Activated T-cell treated with anti-CD3 and anti-CD28 coated beads, Interleukin-2, amount 50 U/mL, for 24 hours (primary cell): ENCODE measurements at places on chromosomes 16 and 17.

DNA sequence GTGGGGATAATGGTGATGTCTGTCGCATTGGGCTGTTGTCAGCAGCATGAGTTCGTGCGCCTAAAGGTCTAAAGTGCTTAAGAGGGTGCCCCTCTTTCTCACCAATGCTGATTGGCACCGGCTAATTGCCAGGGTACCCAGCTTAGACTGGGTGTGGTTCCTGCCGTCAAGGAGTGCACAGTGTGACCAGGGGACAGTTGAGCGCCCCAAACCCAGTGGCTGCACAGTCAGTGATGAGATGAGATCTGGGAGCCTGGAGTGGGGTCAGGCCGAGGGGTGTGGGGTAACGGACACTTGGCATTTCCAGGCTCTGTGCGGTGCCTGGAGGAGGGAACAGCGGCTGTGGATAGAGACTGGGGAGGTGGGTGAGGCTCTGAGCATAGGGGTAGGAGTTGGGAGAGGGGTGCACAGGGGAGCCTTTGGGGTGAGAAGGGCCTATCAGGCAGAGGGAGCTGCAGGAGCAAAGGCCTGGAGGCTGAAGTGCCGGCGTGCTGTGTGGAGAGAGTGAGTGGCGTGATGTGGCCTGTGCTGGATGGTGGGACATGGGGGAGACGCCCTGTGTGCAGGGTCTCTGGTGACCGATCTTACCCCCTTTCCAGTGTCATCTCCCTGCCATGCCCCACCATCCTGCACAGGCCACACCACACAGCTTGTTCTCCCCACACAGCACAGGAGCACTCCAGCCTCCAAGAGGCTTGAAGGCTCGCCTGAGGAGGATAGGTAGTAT is 58.3 kb downstream of the SNX20 start:
- no peaks in the 10 kb centered on the region for H3K27me3 ChIP-seq
- H3K4me3 ChIP-seq: no peak overlapping the region
- no peak for DNase-seq
- H3K36me3 ChIP-seq: no peaks in the 10 kb centered on the region

- H3K4me3 ChIP-seq: no peak overlapping the region
- no peak for DNase-seq
- no peaks in the 10 kb centered on the region for H3K36me3 ChIP-seq
- no peak overlapping the region for H3K27ac ChIP-seq
- H3K27me3 ChIP-seq: peaks cover 15% of the 10 kb centered on the region
These were observed 19.8 kb downstream of the SMTNL2 start for GRCh38 chr17:4604111-4604644.

DNA sequence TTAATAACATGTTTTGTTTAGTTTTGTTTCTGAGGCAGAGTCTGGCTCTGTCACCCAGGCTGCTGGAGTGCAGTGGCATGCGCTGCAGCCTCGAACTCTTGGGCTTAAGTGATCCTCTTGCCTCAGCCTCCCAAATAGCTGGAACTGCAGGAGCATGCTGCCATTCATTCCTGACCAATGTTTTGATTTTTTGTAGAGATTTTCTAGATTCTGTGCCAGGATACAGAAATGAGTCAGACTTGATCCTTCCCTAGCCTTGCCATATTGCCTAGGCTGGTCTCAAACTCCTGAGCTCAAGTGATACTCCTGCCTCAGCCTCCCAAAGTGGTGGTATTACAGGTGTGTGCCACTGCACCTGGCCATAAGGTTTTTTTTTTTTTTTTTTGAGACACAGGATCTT is 17.7 kb downstream of the TAOK1 start:
- peaks cover 59% of the 10 kb centered on the region for H3K36me3 ChIP-seq
- H3K27me3 ChIP-seq: no peaks in the 10 kb centered on the region
- no peak for DNase-seq
- no peak overlapping the region for H3K4me3 ChIP-seq
- peaks cover 46% of the 10 kb centered on the region for H3K4me1 ChIP-seq

- peaks cover 6% of the 10 kb centered on the region for H3K4me1 ChIP-seq
- no peak overlapping the region for H3K4me3 ChIP-seq
- peaks cover 10% of the 10 kb centered on the region for H3K27me3 ChIP-seq
- peaks cover 26% of the 10 kb centered on the region for H3K36me3 ChIP-seq
- H3K27ac ChIP-seq: no peak overlapping the region
These were observed 16.1 kb downstream of the PLK1 start for GRCh38 chr16:23694644-23695373.

DNA sequence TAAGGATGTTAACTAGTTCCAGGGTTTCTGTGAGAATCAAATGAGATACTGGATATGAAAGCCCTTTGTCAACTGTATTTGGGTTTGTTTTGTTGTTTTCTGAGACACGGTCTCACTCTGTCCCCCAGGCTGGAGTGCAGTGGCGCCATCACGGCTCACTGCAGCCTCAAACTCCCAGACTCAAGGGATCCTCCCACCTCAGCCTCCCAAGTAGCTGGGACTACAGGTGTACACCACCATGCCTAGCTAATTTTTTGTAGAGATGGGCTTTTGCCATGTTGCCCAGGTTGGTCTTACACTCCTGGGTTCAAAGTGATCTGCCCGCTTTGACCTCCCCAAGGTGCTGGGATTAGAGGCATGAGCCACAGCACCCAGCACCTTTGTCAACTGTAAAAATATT is 8.9 kb downstream of the SUPT4H1 start:
- peaks cover 82% of the 10 kb centered on the region for H3K4me1 ChIP-seq
- H3K36me3 ChIP-seq: peaks cover 97% of the 10 kb centered on the region
- H3K4me3 ChIP-seq: peak overlapping the region; percentile 99
- no peaks in the 10 kb centered on the region for H3K27me3 ChIP-seq
- H3K27ac ChIP-seq: peak overlapping the region; percentile 100

GRCh38 chr16:69253870-69254341 is 57.2 kb upstream of the VPS4A start:
- no peak for DNase-seq
- peaks cover 18% of the 10 kb centered on the region for H3K4me1 ChIP-seq
- H3K27ac ChIP-seq: no peak overlapping the region
- peaks cover 12% of the 10 kb centered on the region for H3K36me3 ChIP-seq
- H3K4me3 ChIP-seq: no peak overlapping the region

DNA sequence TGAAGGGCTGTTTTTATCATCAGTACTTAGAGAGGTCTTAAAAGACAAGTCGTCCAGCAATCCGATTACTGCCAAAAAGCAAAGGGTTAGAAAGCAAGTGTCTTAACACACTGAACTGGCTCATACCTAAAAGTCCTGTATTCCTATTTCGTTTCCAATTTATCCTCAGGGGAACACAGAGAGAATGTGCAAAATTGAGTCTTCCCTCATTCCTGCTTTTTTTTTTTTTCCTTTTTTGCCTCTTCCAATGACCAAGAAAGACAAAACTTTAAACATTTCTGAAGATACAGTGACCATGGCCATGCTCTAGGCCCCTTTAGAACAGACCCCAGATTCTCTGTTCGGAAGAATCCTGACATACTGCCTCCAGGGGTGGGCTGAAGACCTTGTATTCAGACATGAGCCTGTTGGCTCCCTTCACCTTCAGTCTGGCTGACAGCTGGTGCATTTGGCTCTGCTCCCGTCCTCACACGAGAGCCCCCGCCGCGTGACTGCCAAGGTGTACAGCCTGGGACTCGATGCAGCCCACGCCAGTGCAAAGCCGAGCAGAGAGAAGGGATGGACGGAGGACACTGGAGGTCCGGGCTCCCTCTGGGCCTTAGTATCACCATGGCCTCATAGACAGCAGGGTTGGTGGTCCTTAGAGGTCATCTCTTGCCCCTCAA is 47.0 kb downstream of the COTL1 start:
- H3K27me3 ChIP-seq: no peaks in the 10 kb centered on the region
- H3K27ac ChIP-seq: no peak overlapping the region
- no peak for DNase-seq
- H3K36me3 ChIP-seq: peaks cover 92% of the 10 kb centered on the region
- no peak overlapping the region for H3K4me3 ChIP-seq

DNA sequence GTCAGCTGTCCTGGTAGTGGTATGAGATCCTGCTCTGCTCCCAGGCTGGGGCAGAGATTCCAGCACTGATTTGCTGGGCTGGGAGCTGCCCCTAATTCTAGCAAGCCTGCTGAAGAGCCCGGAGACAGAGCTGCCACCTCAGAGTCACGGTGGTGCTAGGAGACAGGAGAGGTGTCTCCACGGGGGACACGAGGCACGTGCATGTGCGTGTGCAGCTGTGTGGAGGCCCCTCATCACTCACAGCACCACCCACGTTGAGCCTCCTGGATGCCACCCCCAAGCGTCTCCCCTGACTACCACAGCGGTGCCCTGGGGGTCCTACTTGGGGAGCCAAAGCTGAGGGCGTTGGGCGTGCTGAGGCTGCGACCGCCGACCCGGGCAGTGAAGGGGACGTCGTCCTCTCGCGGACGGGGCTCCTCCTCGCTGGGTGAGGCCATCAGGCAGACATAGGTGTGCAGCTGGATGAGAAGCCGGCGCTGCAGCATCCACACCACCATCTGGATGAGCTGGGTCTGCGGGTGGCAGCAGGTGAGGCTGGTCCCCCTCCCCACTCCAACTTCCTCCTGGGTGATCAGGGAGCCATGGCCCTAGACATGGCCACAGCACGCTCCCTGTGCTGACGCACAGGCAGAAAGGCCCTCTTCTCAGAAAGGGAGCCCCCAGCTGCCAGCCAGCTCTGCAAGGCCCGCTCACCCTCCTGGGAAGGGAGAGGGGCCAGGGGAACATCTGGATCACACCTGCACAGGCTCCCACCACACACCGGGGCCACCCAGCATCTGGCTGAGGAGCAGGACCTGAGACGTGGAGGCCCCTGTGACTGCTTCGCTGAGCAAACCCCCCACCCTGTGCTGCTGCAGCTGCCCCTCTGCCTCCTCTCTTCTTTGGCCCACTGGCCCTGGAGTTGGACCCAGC is 11.6 kb downstream of the MPG start:
- H3K36me3 ChIP-seq: peaks cover 81% of the 10 kb centered on the region
- DNase-seq: no peak
- no peak overlapping the region for H3K4me3 ChIP-seq
- H3K4me1 ChIP-seq: peaks cover 17% of the 10 kb centered on the region
- H3K27me3 ChIP-seq: no peaks in the 10 kb centered on the region

DNA sequence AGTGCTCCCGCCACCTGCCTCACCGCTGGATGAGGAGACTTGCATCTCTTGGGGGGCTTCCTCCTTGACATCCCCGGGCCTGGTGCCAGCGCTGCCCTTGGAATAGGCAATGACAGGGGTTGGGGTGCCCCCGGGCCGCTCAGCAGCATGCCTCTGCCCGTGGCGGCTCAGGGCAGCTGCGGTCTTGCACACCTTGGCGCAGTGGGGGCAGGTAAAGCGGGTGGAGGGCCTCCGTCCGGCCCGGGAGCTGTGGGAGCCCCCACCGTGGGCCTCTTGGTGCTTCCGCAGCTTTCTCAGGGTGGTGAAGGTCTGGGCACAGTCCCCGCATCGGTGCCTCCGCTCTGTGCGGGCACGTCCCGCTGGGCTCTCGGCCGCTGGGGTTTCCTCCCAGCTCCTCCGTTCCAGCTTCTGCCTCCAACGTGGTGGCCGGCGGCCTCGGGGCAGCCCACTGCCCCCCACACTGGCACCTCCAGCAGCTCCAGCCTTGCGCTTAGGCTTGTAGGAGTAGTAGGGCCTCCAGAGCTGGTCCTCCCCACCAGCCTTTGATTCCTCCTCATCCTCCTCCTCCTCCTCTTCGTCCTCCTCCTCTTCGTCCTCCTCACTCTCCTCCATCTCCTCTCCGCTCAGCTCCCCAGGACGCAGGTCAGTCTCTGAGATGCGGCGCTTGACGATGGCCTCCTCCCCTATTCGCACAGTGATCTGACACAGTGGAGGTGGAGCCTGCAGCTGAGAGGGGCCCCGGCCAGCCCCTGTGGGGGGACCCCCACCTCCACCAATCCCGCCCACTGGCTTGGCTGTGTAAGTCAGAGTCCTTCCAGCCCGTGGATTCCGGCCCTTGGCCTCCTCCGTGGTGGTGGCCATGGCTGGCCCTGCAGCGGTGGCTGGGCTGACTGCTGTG is 16.7 kb downstream of the ZBTB4 start:
- DNase-seq: no peak
- peaks cover 43% of the 10 kb centered on the region for H3K36me3 ChIP-seq
- H3K27ac ChIP-seq: no peak overlapping the region
- H3K4me1 ChIP-seq: peaks cover 13% of the 10 kb centered on the region
- H3K27me3 ChIP-seq: no peaks in the 10 kb centered on the region

GRCh38 chr16:12801511-12802042 is 2.1 kb downstream of the CPPED1 start:
- peak overlapping the region; percentile 94 for H3K4me3 ChIP-seq
- no peaks in the 10 kb centered on the region for H3K27me3 ChIP-seq
- H3K27ac ChIP-seq: peak overlapping the region; percentile 80
- peaks cover 36% of the 10 kb centered on the region for H3K4me1 ChIP-seq

GRCh38 chr16:82037666-82038065 is 2.6 kb downstream of the HSD17B2 start:
- no peak overlapping the region for H3K4me3 ChIP-seq
- DNase-seq: no peak
- no peaks in the 10 kb centered on the region for H3K36me3 ChIP-seq
- peaks cover 18% of the 10 kb centered on the region for H3K27me3 ChIP-seq
- no peaks in the 10 kb centered on the region for H3K4me1 ChIP-seq

GRCh38 chr17:74211912-74212208 is 1.5 kb upstream of the TTYH2 start:
- H3K4me3 ChIP-seq: peak overlapping the region; percentile 68
- H3K27me3 ChIP-seq: no peaks in the 10 kb centered on the region
- DNase-seq: no peak
- peaks cover 51% of the 10 kb centered on the region for H3K36me3 ChIP-seq

GRCh38 chr16:5598793-5599192 is 501.2 kb upstream of the EEF2KMT start:
- H3K4me3 ChIP-seq: no peak overlapping the region
- no peaks in the 10 kb centered on the region for H3K36me3 ChIP-seq
- no peak overlapping the region for H3K27ac ChIP-seq
- no peak for DNase-seq

- H3K27me3 ChIP-seq: peaks cover 80% of the 10 kb centered on the region
- DNase-seq: no peak
- H3K36me3 ChIP-seq: no peaks in the 10 kb centered on the region
- no peak overlapping the region for H3K27ac ChIP-seq
- H3K4me3 ChIP-seq: no peak overlapping the region
- peaks cover 6% of the 10 kb centered on the region for H3K4me1 ChIP-seq
These were observed 15.1 kb upstream of the ZFHX3 start for GRCh38 chr16:73062743-73063733.

GRCh38 chr17:7825206-7825990 is 8.6 kb upstream of the KDM6B start:
- no peaks in the 10 kb centered on the region for H3K27me3 ChIP-seq
- H3K4me1 ChIP-seq: peaks cover 10% of the 10 kb centered on the region
- H3K27ac ChIP-seq: peak overlapping the region; percentile 8
- H3K4me3 ChIP-seq: no peak overlapping the region
- no peaks in the 10 kb centered on the region for H3K36me3 ChIP-seq

GRCh38 chr17:8994319-8994718 is 27.0 kb upstream of the NTN1 start:
- H3K4me1 ChIP-seq: peaks cover 9% of the 10 kb centered on the region
- H3K27ac ChIP-seq: no peak overlapping the region
- H3K36me3 ChIP-seq: no peaks in the 10 kb centered on the region
- H3K4me3 ChIP-seq: no peak overlapping the region
- DNase-seq: peak; percentile 80
- H3K27me3 ChIP-seq: peaks cover 5% of the 10 kb centered on the region

DNA sequence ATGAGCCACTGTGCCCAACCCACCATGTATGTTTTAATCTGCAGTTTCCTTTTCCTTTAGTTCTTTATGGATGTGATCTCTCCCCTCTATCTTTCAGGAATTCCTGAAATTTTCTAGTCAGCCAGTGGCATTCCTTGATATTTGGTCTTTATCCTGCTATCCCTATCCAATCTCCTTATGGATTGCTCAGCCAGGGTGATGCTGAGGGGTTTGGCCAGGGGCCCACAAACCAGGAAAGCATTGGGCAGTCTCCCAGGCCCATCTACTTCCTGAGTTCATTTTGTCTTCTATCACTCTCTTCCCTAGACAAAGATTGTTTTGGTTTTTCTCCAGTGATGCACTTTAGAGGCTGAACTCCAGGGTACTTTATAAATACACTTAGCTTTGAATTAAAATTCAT is 115.9 kb downstream of the KATNIP start:
- no peak for DNase-seq
- H3K4me1 ChIP-seq: no peaks in the 10 kb centered on the region
- H3K36me3 ChIP-seq: peaks cover 21% of the 10 kb centered on the region
- H3K27ac ChIP-seq: no peak overlapping the region
- no peak overlapping the region for H3K4me3 ChIP-seq
- no peaks in the 10 kb centered on the region for H3K27me3 ChIP-seq
